Skin of body (tissue), 3 donors: ENCODE measurements at places on chromosomes 2 and 18.

DNA sequence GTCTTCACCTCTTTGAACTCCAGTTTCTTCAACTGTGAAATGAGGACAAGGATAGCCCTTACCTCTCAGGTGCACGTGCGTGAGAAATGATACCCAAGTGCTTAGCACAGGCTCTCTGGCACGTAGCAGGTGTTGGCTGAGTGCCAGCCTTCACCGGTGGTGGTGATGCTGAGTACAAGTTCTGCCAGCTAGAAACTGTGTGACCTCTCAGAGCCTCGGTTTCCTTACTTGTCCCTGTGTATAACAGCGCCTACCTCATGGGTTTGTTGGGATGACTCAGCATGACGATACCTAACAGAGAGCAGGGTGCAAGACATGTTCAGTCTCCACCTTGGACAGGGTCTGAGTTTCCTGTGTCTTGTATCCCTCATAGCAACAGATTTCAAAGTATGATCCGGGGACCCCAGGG lies 205.1 kb downstream of the TNS1 start:
- no peak for DNase-seq

- DNase-seq: no peak
Observed at GRCh38 chr2:120442923-120443571, 97.1 kb downstream of the INHBB start.

- no peak for DNase-seq
Observed at GRCh38 chr2:167157523-167157922, 269.2 kb downstream of the XIRP2 start.

GRCh38 chr18:63402246-63403162 lies 19.8 kb downstream of the VPS4B start:
- no peak for DNase-seq

DNA sequence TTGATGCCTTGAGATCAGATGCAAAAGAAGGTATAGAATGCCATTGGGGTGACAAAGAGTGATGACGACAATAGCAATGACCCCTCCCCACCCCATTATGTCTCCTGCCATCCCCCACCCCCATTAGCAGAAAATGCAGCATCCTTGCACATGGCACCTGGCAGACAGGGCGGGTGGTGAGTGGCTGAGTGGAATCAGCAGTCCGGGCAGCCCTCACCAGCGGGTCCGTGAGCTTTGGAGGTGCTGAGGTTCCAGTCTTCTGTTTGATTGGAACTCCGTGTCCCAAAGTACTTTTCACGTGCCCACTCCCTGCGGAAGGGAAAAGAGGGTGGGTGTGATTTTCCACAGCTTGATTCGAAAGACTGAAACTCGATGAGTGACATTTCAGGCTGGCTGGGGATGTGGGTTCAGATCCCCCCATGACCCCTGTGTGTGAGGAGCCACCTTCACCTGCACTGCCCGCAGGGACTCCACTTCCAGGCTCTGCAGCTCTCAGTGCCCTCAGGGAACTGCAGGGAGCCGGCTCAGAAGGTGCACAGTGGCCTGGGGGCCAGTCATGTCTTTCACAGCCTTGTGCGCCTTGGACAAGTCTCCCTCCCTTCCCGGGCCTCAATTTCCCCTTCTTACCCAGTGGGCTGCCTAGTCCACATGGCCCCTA lies 130.9 kb downstream of the GLI2 start:
- no peak for DNase-seq

- no peak for DNase-seq
Observed at GRCh38 chr18:3525870-3526420, 76.0 kb downstream of the TGIF1 start.

DNA sequence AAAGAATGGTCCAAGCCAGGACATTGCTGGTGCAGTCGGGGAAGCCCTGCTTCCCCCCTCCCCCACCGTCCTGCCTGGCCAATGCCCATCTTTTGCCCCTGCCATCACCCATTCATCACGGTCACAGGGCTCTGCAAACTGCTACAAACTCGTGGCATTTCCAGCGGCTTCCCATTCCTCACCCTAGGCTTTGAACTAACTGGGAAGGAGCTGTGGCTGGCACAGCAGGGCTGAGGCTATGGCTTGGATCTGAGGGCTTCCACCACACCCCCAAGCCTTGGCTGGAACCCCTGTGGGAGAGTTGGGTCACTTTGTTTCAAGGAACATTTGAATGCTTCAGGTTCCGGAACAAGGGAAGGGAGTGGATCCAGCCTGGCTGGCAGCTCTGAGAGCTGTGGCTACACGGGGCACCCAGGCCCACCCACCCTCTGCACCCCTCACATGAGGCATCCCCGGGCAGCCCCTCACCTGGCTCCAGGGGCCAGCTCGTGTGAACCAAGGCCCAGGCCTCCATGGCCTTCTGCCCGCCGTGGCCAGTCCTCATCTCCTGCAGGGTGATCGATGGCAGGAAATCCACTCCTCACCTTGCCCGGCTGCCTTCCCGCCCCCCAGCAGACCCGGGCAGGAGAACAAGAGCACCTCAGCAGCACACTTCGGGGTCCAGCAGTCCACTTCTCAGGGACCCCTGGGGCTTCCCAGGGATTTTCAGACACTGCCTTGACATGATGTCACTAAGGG lies 58.8 kb upstream of the OTOS start:
- no peak for DNase-seq

DNA sequence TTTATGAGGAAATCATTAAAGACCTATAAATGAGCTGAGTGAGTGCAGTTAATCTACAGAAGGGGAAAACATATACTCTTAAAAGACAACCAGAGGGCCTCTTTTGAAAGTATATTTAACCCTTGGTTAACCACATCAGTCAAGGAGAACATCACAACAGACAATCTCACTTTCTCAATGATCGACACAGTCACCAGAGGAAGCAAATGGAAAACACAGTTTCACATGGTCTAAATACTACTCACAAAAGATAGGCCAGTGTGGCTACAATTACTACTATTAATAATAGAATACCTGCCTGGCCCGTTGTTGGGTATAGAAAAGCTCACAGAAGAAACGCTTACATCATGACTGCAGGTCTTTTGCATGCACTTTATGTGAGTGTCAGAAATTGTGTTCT lies 426.2 kb downstream of the NCKAP5 start:
- no peak for DNase-seq

GRCh38 chr2:9318461-9319337 lies 104.6 kb downstream of the ITGB1BP1 start:
- no peak for DNase-seq

DNA sequence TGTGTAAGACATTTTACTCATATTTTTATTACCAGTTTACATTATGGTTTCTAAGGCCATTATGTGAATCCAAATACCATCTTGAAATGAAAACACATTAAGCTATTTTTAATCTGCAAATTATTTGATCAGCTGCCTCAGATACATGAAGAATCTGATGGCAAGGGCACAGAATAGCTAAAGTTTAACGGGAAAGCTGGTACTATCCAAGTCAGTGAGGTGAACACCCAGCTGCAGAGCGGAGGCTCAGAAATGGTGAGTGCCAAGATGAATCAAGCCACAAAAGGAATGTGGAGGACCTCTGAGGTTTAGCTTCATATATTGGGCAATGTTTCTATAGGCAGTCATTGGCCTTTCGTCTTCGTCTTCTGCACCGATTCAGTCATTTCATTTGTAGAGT lies 75.1 kb downstream of the DPP10 start:
- DNase-seq: no peak

- DNase-seq: no peak
Observed at GRCh38 chr2:51410331-51410730, 378.4 kb upstream of the NRXN1 start.
